ENCODE measurements at places on chromosomes 13 and 19.

DNA sequence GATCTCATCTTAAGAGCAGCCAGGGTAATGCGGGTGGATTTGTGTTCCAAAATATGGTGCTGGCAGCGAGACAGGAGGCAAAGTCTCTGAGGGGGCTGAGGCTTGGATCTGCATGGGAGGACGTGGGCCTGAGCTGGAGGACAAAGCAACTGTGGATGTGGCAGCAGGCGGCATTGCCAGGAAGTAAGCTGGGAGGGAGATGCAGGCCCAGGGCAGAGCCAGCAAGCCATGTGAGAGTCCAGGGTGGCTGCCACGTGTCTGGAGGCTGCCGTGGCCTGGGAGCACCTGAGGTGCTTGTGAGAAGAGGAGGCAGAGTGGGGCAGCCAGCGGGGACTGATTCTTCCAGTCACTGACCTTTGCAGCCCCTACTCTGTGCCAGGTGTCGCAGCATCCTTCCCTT is 52.0 kb downstream of the DPF1 start:
- DNase-seq = no peak

DNA sequence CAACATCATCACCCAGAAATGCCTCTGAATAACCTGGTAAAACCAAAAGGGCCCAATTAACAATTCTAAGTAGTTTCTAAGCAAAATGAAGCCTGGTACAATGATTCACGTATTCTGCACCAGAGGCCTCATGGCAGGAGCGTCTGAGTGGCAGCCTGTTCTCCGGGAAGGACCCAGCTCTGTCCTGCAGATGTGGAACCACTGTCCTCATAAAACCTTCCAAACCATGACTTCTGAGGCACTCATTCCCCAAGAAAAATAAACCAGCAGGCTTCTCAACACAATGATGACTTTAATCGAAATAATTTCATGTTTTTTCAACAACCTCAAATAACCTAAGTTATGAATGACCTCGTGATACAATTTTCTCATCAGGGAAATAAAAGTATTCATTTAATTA is 89.9 kb downstream of the STK24 start:
- DNase-seq = no peak

DNA sequence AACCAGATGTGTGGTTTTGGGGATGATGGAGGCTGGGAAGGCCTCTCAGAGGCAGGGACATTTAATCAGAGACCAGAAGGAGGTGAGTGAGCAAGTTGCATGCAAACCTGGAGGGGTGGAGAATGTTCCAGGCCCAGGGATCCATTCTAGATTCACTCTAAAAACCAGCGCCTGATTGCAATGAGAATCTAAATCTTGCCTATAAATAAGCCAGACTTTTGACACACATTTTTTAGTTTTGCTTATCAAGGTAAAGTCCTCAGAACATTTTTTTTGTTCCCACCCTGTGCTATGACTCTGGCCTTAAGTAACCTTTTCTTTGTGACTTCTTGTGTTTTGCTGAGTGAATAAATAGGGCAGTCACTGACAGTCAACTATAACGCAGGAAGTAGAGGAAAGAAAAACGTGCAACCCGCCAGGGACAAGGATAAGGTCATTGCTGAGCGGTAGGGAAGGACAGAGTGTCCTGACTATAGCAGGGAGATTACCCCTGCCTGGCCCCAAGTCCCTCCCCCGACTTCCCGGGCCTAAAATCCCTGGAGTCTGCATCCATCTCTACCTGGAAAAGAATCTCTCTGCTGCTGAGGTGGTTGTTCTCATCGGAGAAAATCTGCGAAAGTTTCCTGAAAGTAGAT is 14.4 kb downstream of the RGL3 start:
- no peak for DNase-seq

DNA sequence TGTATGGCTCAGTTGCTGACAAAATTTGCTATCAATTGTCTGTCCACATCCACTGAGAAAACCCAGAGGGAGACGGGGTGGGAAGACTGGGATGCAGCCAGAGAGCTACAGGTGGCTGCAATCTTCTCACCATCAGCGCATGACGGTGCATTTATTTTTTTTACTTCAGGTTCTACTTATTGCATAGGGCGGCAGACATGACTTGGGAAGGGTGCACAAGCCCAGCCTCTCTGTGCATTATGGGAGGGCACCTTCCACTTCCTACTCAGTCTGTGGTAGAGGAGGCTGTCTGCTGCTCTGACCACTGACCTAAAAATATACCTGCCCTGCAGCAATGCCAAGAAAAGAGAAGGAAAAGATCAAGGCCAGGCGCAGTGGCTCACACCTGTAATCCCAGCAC is 73.1 kb downstream of the ABCC4 start:
- no peak for DNase-seq

DNA sequence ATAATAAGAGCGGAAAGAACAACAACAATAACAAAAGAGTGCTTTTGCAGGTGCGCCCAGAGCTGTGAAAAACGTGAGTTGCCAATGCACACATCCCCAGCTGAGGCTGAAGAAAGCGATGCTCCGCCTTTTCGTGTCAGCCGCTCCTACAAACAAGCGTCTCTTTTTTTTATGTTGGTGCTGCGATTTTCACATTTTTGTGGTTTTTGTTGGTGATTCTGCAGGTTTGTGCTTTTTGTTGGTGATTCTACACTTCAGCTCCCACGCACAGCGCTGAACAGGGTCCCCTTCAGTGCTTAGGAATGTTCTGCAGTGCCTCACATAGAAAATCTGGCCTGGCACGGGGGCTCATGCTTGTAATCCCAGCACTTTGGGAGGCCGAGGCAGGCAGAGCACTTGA is 7.3 kb upstream of the SBK3 start:
- no peak for DNase-seq

- no peak for DNase-seq
Observed at GRCh38 chr13:44263751-44264620, 109.6 kb upstream of the SERP2 start.

DNA sequence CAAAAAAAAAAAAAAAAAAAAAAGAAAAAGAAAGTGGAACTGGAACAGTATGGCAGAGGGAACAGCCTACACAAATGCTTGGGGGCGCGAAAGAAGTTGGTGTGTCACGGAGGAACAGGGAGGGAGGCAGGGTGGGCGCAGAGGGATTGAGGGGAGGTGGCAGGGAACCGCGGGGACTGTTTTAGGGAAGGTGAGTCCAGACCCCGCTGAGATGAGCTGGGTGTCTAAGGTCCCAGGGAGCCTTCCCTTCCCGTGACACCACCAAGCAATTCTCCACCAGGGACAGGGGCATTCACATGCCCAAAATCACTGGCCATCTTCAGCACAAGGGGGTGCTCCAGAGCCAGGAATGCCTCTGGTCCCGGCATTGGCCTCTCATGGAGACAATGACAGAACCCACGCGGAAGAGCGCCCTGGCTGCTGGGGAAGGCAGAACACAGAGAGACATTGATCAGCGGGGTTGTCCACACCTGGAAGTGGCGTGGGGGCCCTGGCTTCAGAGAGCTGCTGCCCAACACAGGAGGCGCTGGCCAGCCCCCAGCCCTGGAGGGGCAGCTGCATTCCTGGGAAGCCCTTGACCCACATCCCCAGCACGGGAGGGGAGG is 6.9 kb downstream of the PEAK3 start:
- no peak for DNase-seq

DNA sequence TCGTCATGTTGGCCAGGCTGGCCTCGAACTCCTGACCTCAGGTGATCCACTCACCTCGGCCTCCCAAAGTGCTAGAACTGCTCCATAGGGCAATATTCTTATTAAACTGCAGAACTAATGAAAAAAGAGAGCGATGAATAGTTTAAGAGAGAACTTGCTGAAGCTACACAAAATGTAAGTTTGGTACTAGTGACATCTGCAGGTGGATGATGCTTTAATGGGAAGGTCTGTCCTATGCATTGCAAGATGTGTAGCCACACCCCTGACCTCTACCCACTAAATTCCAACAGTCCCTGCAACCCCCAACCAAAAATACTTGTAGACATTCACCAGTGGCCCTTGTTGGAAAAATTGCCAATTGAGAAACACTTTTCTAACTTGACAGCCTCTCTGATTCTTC is 117.8 kb downstream of the NALCN start:
- DNase-seq = no peak

DNA sequence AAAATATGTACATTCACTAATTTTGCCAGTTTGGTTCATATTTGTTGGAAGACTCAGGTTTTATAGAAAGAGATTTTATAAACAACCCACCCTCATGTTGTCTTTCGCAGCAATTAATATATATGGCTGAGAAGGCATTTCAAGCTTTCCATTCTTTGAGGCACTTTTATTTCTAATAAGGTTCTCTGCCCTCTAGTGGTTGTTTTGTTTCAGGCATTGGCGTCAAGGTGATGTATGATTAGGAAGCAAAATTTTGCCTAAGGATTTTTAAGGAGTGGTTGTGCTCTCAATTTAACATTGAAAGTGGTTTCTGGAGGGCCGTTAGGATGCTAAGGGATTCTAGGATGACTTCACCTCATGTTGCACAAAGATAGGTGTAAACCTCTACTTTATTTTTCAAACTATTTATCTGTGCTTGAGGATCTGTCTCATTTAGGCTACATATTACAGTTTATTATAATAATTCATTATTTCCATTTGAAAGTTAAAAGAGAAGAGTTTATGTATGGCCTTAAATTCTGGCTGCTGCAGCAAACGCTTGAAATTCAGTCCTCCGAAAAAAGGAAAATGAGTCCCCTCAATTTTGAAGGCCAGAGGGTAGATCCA is 35.9 kb downstream of the OXGR1 start:
- no peak for DNase-seq

GRCh38 chr19:18308051-18308947 is 14.6 kb downstream of the LSM4 start:
- no peak for DNase-seq

GRCh38 chr13:78168981-78169380 is 250.3 kb upstream of the EDNRB start:
- DNase-seq = no peak

- DNase-seq = no peak
Observed at GRCh38 chr13:33690354-33690753, 127.6 kb upstream of the RFC3 start.

DNA sequence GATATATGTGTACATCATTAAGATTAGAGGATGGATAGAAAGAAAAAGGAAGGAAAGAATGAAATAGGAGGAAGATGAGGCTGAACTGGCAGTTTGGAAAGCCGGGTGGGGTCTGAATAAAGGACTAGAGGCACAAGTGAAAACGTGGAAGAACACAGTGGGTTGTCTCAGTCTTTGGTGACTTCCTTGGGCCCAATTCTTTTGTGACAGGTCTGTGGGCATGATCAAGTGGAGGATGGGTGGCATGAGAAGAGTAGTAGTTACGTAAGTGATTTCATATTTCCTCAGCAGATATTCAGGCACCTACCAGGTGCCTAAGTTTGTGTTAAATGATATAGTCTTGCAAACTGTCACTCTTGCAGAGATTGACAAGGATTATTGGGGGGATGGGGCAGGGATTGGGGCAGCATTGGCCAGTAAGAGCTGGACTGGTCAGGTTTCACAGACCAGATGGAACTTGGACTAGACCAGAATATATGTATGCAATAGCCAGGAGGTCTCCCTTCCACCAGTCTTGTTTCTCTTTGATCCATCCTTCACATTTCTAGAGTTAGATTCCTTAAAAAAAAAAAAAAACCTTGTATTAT is 2.7 kb downstream of the TPP2 start:
- no peak for DNase-seq

DNA sequence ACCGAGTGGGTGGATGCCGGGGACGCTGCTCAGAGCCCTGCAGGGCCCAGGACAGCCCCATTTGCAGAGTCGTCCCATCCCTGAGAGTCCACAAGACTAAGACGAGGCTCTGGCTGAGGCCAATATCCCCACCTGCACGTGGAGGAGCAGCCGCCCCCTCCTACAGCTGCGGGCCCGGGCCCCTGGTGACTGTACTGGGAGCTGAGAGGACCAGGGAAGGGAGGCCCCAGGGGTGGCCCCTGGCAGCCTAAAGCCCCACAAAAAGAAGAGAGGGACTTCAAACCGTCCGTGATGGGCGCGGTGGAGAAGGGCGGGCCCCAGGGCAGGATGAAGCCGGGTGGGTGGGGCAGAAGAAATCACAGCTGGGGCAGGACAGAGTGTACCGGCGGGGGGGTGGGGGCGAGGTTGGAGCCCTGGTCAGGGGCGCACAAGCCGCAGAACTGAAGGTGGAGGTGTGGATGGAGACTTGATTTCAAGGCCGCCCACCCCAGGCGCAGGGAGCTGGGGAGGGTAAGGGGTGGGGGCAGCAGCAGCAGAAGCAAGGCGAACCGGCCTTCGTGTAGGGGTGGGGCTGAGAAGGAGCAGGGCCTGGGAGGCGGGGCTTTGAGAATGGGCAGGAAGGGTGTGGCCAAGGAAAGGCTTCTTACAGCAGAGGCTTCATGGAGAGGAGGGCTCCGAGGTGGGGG is 12.9 kb downstream of the CFD start:
- DNase-seq = no peak

GRCh38 chr19:35342430-35342829 is 5.3 kb upstream of the FFAR1 start:
- DNase-seq = no peak

- DNase-seq = no peak
Observed at GRCh38 chr13:32033744-32034143, 2.2 kb downstream of the FRY start.

DNA sequence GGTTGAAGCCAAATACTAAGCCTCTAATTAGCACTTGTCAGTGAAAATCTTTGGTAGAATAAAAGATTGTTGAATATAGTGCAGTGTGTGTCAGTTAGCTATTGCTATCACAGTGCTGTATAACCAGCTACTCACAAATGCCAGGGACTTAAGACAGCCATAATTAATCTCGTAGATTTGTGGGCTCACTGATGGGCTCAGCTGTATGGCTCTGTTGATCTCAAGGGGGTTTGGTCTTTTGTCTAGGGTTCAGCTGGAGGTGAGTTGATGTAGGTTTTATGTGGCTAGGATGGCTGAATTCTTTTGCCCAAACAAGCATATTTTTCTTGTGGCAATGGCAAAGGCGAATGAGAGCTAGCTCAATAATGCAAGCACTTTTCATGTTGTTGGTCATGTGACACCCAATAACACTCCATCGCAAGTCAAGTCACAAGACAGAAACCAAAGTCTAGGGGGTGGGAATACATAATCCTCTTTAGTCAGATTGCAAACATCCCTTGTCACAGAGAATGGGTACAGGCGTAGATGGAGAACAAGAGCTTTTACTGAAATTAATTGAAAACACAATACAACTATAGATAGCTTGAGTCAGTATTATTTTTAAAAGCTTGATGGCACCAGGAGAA is 121.7 kb upstream of the EDNRB start:
- DNase-seq = no peak

DNA sequence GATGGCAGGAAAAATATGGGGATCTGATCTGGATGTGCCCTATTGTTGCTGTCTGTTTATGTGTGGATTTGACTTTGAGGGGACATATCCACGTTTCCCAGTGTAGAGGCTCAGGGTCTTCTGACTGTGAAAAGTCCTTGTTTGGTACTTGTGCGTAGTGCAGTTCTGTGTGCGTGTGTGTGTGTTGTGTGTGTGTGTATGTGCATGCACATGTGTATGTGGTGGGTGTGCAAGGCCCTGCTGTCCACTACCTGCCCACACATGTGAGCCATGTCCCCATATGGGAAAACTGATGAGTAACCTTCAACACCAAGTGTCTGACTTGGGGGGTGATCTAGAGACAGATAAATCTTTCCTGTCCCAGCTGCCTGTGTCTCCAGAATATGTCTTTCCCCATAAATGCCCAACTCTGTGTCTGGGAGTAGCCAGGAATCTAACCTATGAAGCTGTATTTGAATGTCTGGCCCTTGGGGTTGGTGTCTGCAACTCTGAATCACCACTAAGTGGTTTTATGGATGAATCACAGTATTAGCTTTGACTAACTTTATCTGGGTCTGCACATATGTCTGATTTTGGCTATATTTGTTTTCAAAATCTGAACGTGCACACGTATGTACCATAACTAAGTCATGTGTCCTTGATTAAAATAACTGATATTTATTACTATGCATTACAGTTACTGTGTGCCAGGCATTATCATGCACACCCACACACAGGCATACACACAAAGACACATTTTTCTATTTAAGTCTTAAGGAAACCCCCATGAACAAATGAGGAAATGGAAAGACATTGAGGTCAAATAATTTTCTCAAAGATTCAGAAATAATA is 17.4 kb downstream of the KLK2 start:
- DNase-seq = no peak
